ENCODE measurements at places on chromosomes 3 and 15.
A peak's percentile ranks its signal among the peaks of the same experiment; 100 is the strongest.

- no peaks in the 10 kb centered on the region for H3K4me1 ChIP-seq
- no peak overlapping the region for H3K27ac ChIP-seq
- H3K36me3 ChIP-seq: no peaks in the 10 kb centered on the region
- H3K4me3 ChIP-seq: no peak overlapping the region
Measured at GRCh38 chr15:100951965-100952364, 32.8 kb downstream of the LRRK1 start.

DNA sequence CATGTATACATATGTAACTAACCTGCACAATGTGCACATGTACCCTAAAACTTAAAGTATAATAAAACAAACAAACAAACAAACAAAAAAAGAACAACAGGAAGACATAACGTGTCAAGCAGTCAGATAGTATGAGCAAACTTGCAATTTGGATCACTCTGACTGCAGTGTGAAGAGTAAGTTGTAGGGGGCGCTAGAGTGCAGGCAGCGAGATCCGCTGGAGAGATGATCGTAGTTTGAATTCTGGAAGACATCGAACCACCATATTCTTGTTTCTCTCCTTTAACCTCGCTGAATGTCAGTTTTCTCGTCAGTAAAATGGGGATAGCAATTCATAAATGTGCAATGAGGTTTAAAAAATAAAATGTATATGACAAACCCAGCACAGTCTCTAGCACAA, 165.2 kb upstream of the LMCD1 start:
- H3K27ac ChIP-seq: no peak overlapping the region
- no peaks in the 10 kb centered on the region for H3K27me3 ChIP-seq
- no peaks in the 10 kb centered on the region for H3K4me1 ChIP-seq
- H3K4me3 ChIP-seq: no peak overlapping the region
- no peaks in the 10 kb centered on the region for H3K36me3 ChIP-seq

DNA sequence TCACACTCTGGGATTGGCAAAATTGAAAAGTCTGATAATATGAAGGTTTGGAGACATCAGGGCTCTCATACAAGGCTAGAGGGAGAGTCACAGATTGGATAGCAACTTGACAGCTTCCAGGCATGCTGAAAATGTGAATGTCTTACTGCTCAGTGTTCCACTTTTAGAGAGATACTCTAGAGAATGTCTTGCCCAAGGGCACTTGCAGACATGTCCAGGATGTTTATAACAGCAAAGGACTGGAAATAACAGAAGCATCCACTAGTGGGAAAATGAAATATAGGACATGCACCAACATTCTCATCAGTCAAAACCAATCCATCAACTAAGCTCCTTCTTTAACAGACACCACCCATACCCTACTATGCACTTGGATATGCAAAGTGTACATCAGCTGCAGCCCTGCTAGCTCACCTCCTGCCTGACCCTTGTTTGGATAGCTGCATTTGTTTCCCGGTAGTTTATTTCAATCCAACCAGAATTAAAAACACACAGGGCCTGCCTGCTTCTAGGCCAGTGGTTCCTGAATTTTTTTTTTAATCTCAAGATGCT, 101.6 kb upstream of the ARHGEF3 start:
- H3K27ac ChIP-seq: no peak overlapping the region
- no peaks in the 10 kb centered on the region for H3K27me3 ChIP-seq
- DNase-seq: no peak
- no peaks in the 10 kb centered on the region for H3K4me1 ChIP-seq
- H3K36me3 ChIP-seq: no peaks in the 10 kb centered on the region

GRCh38 chr15:26771168-26771567, 1.7 kb downstream of the GABRB3 start:
- no peaks in the 10 kb centered on the region for H3K36me3 ChIP-seq
- H3K27me3 ChIP-seq: peaks cover 39% of the 10 kb centered on the region
- H3K4me3 ChIP-seq: no peak overlapping the region
- peaks cover 23% of the 10 kb centered on the region for H3K4me1 ChIP-seq

GRCh38 chr3:156160647-156161046, 40.3 kb downstream of the KCNAB1 start:
- DNase-seq: no peak
- H3K36me3 ChIP-seq: no peaks in the 10 kb centered on the region
- H3K27ac ChIP-seq: no peak overlapping the region
- H3K4me3 ChIP-seq: no peak overlapping the region
- H3K4me1 ChIP-seq: no peaks in the 10 kb centered on the region
- no peaks in the 10 kb centered on the region for H3K27me3 ChIP-seq

- no peak overlapping the region for H3K4me3 ChIP-seq
- no peaks in the 10 kb centered on the region for H3K36me3 ChIP-seq
- H3K27me3 ChIP-seq: no peaks in the 10 kb centered on the region
- H3K27ac ChIP-seq: no peak overlapping the region
Measured at GRCh38 chr3:138761002-138761401, 73.7 kb downstream of the PIK3CB start.

- H3K4me3 ChIP-seq: no peak overlapping the region
- no peaks in the 10 kb centered on the region for H3K36me3 ChIP-seq
- no peaks in the 10 kb centered on the region for H3K4me1 ChIP-seq
- H3K27me3 ChIP-seq: no peaks in the 10 kb centered on the region
- DNase-seq: no peak
Measured at GRCh38 chr15:28871168-28871567, 14.6 kb upstream of the APBA2 start.

- H3K27ac ChIP-seq: no peak overlapping the region
- H3K36me3 ChIP-seq: no peaks in the 10 kb centered on the region
- no peaks in the 10 kb centered on the region for H3K4me1 ChIP-seq
- no peaks in the 10 kb centered on the region for H3K27me3 ChIP-seq
- DNase-seq: no peak
Measured at GRCh38 chr3:184761075-184761841, 49.4 kb upstream of the MAGEF1 start.

DNA sequence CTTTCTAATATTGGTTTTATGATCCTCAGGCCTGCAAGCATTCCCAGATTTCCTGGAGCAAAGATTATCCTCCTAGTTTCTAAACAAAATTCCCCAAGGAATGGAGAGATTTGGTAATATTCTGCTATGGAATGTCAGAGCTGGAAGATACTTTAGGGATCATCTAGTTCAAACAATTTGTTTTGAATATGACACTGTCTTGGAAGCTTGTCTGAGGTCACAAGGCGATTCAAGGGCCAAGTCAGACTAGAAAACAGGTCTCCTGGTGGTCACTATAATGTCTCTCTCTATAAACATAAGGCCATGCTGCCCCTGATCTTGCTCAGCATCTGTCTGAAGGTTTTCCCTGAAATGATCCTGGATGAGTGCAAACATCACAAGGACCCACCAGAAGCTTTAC, 143.4 kb upstream of the BCL6 start:
- DNase-seq: no peak
- no peak overlapping the region for H3K4me3 ChIP-seq
- H3K4me1 ChIP-seq: no peaks in the 10 kb centered on the region
- no peaks in the 10 kb centered on the region for H3K36me3 ChIP-seq
- H3K27me3 ChIP-seq: no peaks in the 10 kb centered on the region
- H3K27ac ChIP-seq: no peak overlapping the region

- H3K4me3 ChIP-seq: no peak overlapping the region
- H3K27me3 ChIP-seq: no peaks in the 10 kb centered on the region
- H3K27ac ChIP-seq: no peak overlapping the region
Measured at GRCh38 chr15:53454843-53455721, 304.4 kb downstream of the WDR72 start.

- no peak overlapping the region for H3K4me3 ChIP-seq
- no peaks in the 10 kb centered on the region for H3K36me3 ChIP-seq
- no peaks in the 10 kb centered on the region for H3K27me3 ChIP-seq
- no peaks in the 10 kb centered on the region for H3K4me1 ChIP-seq
- H3K27ac ChIP-seq: no peak overlapping the region
Measured at GRCh38 chr15:71106802-71107500, 8.3 kb upstream of the THSD4 start.

DNA sequence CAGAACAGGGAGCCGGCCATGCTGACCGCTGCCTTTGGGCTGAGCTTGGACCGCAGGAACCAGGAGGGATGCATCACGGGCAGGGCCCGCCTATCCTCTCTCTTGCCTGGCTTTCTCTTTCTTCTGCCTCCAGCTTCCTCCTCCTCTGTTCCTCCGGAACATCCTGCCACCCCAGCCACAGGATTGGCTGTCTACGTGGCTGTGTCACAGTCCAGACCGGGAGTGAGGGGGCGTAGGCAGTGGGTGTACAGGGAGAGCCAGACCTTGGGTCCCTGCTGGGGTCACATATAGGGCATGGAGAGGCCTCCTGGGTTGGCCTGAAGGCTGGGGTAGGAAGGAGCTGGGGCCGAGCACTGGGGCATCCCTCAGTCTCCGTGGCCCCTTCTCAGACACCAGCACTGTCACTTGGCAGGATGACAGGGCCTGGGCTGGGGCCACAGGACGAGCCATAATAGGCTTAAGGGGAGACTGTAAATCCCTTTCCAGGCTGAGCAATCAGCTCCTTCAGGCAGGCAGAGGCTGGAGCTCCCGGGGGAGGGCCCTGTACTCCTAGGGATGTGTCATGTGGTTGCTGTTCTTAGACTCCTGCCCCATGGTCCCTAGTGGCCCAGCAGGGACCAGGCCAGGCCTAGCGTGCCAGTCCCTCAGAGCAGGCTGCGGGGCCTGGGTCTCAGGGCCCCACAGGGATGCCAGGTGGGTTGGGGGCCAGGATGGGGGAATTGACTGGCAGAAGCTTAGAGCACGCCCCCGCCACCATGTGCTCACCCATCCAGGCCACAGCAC, 25.4 kb downstream of the LINGO1 start:
- H3K4me3 ChIP-seq: no peak overlapping the region
- DNase-seq: no peak
- H3K27ac ChIP-seq: peak overlapping the region; percentile 38
- H3K36me3 ChIP-seq: no peaks in the 10 kb centered on the region

GRCh38 chr15:56468401-56468800, 3.5 kb upstream of the MNS1 start:
- H3K27ac ChIP-seq: no peak overlapping the region
- peak overlapping the region; percentile 30 for H3K4me3 ChIP-seq
- no peak for DNase-seq
- no peaks in the 10 kb centered on the region for H3K36me3 ChIP-seq

DNA sequence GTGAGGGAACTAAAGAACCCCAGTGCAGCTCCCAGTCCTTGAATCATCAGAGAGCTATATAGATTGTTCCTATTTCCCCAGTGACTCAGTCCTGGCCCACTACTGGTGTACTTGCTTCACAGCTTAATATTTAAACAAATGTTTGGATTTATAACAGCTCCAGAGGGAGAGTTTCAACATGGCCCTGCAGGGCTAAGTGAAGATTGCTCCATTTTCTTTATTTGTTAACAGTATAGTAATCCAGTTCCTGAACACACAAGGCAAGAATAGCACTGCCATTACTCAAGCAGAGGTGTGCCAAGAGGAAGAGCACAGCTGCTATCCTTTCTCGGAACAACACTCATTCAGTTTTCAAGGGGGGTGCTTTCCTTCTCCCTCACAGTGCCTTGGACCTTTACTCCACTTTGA, 6.5 kb downstream of the SQOR start:
- no peak overlapping the region for H3K4me3 ChIP-seq
- H3K36me3 ChIP-seq: no peaks in the 10 kb centered on the region
- H3K4me1 ChIP-seq: no peaks in the 10 kb centered on the region
- no peaks in the 10 kb centered on the region for H3K27me3 ChIP-seq

DNA sequence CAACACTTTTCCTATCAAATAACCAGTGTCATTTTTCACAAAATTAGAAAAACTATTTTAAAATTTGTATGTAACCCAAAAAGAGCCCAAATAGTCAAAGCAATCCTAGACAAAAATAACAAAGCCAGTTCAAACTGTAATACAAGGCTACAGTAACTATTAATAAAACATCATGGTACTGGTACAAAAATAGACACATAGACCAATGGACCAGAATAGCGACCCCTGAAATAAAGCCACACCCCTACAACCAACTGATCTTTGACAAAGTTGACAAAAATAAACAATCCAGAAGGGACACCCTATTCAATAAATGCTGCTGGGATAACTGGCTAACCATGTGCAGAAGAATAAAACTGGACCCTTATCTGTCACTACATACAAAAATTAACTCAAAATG, 19.9 kb downstream of the TM4SF18 start:
- no peak overlapping the region for H3K27ac ChIP-seq
- H3K36me3 ChIP-seq: no peaks in the 10 kb centered on the region
- H3K27me3 ChIP-seq: no peaks in the 10 kb centered on the region
- no peaks in the 10 kb centered on the region for H3K4me1 ChIP-seq

DNA sequence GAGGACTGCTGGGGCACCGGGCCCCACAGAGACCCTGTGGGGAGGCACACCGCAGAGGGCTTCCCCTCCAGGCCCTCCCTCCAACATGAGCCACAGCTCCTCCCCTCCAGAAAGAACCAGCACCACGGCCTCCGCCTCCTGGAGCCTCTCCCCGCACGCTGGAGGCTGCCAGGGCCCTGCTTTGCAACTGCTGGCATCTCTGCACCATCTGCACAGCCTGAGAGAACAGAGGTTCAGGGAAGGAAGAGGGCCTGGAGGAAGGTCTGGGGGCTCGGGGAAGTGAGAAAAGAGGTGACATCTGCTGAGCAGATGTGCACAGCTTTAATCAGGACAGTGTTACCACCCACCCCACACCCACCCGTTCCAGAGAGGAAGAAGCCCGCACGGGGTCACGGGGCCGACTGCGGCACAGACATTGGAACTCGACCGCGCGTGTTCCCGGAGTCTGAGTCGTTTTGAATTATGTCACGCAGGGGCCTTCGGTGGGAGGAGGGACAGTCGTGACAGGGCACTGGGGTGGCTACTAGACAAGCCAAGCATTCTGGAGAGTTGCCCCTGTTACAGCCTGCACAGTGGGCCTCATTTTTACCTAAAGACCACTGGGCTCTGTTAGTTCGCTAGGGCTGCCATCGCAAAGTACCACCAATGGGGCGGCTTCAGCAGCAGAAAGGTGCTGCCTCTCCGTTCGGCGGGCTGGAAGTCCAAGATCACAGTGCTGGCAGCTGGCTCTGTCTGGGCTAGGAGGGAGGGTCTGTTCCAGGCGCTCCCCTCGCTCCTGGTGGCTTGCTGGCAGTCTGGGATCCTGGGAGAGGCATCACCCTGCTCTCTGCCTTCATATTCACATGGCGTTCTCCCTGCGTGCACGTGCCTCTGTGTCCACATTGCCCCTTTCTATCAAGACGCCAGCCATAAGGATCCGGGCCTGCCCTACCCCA, 194.8 kb downstream of the XXYLT1 start:
- no peak overlapping the region for H3K4me3 ChIP-seq
- H3K27ac ChIP-seq: no peak overlapping the region
- peak; percentile 40 for DNase-seq
- H3K27me3 ChIP-seq: no peaks in the 10 kb centered on the region
- peaks cover 11% of the 10 kb centered on the region for H3K4me1 ChIP-seq

DNA sequence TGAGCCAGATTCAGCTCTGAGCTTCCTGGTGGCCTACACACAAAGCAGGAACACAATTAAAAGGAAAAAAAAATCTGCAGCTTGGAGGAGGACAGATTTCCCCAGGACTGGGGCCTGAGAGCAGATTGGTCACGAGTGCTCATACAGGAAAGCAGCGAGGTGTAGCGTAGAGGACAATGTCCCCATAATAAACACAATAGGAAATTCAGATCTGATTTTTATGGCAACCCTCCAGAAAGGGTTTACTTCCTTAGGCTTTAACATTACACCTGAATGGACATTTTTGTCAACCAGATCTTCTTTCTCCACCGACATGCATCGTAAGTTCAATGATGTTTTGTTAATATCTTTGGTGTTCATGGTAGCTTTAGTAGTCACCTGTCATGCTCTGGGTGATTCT, 23.3 kb downstream of the SLC6A20 start:
- no peaks in the 10 kb centered on the region for H3K36me3 ChIP-seq
- H3K27ac ChIP-seq: no peak overlapping the region
- H3K4me1 ChIP-seq: no peaks in the 10 kb centered on the region
- no peaks in the 10 kb centered on the region for H3K27me3 ChIP-seq
- H3K4me3 ChIP-seq: no peak overlapping the region
